ENCODE measurements at places on chromosomes 2 and 18.

DNA sequence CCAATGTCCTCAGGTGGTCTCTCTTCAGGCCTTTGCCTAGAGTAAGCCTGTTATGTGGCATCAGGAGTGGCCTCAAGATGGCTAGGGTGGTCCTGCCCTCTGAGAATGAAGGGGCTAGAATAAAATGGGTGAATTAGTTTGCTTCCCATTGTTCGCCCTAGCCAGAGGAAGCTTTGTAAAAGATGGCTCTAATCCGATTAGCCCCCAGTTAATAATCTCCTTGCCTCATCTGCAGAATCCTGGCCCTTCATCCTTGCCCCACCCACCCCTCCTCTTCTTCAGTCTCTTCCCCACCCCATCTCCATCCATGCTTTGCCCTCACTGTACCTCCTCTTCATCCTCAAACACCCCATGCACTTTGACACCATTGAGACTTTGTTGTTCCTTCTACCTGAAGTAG lies 57.4 kb upstream of the LGALSL start:
- no peak overlapping the region for H3K27ac ChIP-seq
- no peaks in the 10 kb centered on the region for H3K27me3 ChIP-seq
- peaks cover 3% of the 10 kb centered on the region for H3K36me3 ChIP-seq
- H3K4me1 ChIP-seq, result peaks cover 25% of the 10 kb centered on the region
- no peak for DNase-seq

GRCh38 chr18:51028201-51028805 lies 1.7 kb upstream of the SMAD4 start:
- DNase-seq, result peak; percentile 16
- no peaks in the 10 kb centered on the region for H3K27me3 ChIP-seq
- H3K27ac ChIP-seq, result no peak overlapping the region
- H3K4me3 ChIP-seq, result peak overlapping the region; percentile 93
- peaks cover 38% of the 10 kb centered on the region for H3K36me3 ChIP-seq

DNA sequence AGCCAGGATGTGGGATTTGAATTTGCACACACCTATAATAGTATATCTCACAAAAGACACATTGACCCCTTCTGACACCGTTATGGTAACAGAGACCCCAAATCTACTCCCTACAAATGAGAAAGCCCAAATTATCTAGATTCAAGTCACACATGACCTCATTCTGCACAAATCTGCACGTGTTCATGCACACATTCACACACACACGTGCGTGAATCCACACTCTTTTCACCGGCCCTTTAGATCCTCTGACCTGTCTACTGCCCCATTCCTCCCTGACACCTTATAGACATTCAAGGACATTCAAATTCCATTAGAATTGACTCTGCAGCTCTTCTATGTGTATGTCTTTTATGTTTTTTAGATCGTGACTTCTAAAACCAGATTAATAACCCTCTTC lies 627.8 kb upstream of the ID2 start:
- H3K27ac ChIP-seq, result no peak overlapping the region
- no peaks in the 10 kb centered on the region for H3K36me3 ChIP-seq
- no peak for DNase-seq
- peaks cover 12% of the 10 kb centered on the region for H3K4me1 ChIP-seq

GRCh38 chr2:143893371-143893770 lies 626.5 kb downstream of the ZEB2 start:
- no peaks in the 10 kb centered on the region for H3K36me3 ChIP-seq
- H3K4me1 ChIP-seq, result no peaks in the 10 kb centered on the region
- H3K27ac ChIP-seq, result no peak overlapping the region
- no peaks in the 10 kb centered on the region for H3K27me3 ChIP-seq
- DNase-seq, result no peak

DNA sequence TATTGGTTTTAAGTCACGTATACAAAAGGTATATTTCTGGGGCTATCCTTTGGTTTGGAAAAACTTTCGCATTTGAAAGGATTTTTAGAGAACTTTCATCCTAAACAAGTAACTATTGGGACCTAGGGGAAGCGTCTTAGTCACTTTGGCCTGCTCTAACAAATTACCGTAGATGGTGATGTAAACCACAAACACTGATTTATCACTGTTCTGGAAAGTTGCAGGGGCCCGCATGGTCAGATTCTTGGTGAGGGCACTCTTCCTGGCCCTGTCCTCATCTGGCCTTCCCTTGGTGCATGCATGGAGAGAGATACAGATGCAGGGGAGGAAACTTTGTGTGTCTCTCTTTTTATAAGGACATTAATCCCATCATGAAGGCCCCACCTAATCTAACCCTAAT lies 49.1 kb upstream of the ANKRD62 start:
- no peak overlapping the region for H3K27ac ChIP-seq
- peaks cover 59% of the 10 kb centered on the region for H3K27me3 ChIP-seq
- no peak overlapping the region for H3K4me3 ChIP-seq
- peaks cover 22% of the 10 kb centered on the region for H3K4me1 ChIP-seq

DNA sequence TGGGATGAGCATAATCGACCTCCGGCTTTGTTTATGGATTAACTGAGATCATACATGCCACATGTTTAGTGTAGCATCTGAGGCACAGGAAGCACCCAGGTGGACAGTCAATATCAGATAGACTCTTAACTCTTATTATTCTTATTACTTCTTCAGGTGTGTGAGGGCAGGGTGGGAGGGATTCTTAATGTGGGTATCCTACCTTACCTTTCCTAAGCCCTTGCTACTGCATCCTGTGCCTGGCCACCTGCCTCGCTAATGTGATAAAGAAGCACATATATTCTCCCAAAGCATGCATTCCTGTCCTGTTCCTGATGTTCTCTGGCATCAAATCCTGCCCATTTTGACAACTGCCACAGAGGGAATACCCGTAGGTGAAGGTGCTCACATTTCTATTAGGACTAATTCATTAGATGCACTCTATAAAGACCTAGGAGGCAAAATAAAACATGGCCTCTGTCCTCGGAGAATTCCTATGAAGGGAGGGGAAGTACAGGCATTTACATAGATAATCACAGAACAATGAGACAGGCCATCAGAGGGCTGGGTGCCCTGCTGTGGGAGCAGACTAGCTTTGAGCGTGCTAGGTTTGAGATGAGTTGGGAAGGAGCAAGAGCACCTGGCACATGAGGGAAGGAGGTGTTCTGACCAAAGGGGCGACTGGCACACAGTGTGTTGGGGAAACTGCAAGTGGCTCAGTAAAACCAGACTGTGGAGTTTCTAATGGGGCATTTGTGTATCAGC lies 19.5 kb upstream of the CELF4 start:
- H3K27ac ChIP-seq, result no peak overlapping the region
- H3K4me1 ChIP-seq, result no peaks in the 10 kb centered on the region
- peaks cover 100% of the 10 kb centered on the region for H3K27me3 ChIP-seq
- no peak for DNase-seq
- no peaks in the 10 kb centered on the region for H3K36me3 ChIP-seq
